Retina (tissue), 1 donor: ENCODE measurements at places on chromosomes 3 and 15.

DNA sequence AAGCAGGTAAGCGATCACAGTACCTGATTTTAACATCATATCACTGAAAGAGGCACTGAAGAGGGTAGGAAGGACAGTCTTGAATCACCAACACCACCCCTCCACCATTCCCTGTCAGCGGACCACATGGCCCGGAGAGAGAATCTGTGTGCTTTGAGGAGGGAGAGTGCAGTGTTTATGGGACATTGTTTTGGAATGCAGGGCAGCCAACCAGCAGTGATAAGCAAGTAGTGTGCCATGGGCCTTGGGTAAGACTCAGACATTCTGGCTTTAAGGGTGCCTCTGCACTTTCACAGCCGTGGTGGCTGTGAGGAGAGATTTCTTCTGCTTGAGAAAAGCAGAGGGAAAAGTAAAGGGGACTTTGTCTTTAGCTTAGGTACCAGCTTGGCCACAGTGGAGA is 46.4 kb downstream of the FAM81A start:
- DNase-seq, result no peak

DNA sequence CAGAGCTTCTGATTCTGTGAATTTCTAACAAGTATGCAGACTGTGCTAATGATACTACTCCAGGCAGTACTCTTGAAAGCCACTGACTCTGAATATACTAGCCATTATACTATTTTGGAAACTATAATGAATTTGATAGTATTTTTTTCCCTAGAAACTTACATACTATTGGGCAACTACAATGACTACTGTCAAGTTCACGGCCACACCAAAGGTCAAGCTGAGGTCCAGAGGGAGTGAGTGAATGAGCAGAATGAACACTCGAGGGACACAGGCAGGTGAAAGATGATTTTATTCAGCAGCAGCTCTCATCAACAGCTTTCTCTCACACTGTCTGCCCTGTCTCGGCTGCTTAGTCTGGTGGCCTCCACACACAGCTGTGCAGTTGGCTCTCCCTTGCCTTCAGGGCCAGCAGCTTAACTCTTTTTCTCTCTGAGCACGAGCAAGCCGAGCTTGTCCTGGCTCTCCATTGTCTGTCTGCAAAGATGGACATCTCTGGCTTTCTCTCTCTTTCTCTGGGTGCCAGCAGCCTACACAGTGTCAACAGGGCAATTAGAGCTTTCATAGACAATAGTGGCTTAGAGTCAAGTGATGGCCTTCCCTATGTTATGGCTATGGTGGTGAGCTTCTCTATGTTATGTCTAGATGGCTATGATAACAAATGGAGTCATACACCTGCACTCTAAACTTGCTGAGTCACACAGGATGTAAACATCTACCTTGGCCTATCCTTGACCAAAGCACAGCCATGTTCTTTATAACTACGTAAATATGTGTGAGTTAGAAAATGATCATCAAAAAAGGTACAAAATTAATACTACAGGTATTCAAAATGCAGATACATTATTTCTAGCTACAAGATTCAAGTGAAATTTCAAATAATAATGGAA is 362.4 kb downstream of the CGGBP1 start:
- no peak for DNase-seq

- peak; percentile 21 for DNase-seq
Observed at GRCh38 chr3:32018757-32019564, 37.4 kb downstream of the ZNF860 start.

GRCh38 chr3:71549951-71550350 is 33.6 kb downstream of the FOXP1 start:
- DNase-seq, result no peak

DNA sequence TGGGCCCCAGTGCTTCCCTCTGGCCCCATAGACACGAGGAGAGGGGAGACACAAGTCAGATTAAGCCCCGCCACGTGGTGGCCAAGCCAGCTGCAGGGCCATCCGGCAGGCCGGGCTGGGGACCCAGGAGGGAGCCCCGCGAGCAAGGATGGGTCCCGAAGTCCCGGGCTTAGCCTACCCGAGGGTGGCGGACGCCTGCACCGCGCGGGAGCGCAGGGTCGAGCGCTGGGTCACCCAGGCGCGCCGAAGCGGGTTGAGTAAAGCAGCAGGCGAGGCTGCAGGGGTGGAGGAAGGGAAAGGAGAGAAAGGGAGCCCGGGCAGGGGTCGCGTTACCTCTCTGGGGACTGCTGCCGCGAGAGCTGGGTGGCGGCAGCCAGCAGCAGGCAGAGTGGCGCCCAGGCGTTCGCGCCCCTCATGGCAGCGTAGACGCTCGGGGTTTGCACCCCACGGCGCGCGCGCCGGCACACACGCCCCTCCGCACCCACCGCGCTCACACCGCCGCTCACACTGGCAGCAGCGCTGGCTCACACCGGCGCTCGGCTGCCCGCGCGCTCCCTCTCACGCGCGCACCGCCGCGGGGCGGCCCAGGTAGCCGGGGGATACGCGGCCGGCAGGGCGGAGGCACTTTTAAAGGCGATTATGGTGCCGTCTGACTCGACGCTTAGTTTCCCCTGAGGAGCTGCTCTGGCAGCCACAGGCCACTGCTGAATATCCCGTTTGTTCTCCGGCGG is at the start of gene PCOLCE2:
Gene PCOLCE2 (minus strand): TSS at position 603 of the 731 bp plus-strand sequence. CDS start 187 bp downstream, at position 416.
- peak; percentile 88 for DNase-seq

- no peak for DNase-seq
Observed at GRCh38 chr15:66682865-66683264, 19.2 kb upstream of the SMAD6 start.

DNA sequence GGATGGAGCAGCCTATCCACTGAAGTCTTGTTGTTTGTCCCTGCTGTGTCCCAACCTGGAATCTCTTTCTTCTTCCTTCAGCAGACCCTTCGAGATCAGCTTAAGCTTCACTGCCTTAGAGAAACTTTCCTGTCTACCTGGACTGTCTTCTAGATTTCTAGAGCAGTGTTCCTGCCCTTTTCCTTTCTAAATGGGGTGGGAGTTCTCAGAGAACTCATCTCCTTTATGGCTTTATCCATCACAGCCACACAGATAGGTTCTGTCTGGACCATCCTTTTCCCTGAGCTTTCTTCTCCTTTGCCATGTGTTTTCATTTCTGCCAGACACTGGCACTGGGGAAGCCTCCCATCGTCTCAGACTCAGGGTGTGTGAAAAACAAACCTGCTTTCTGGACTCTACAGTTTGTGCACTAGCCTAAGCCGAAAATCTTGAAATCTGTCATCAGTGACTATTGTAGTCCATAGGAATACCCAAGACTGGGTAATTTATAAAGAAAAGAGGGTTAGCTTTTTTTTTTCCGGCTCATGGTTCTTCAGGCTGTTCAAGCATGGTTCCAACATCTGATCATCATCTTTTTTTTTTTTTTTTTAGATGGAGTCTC is 177.5 kb downstream of the PGPEP1L start:
- DNase-seq, result no peak

DNA sequence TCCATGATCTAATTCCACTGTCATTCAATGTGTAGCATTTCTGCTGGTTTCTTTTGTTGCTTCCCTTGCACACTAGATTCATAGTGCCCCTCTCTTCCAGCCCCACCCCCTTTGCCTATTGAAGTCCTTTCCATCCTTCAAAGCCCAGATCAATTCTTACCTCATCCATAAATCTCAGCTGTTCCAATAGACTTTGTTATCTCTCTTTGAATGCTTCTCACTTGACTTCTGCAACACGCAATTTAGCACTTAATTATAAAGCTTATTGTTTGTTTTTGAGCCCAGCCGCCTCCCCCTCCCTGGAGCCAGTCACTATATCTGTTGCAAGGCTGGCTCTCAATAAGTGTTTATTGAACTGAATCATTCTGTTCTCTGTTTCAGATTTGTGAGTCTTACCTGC is 174.6 kb upstream of the TBL1XR1 start:
- DNase-seq, result no peak

- DNase-seq, result no peak
Observed at GRCh38 chr15:83514584-83514983, 67.4 kb downstream of the SH3GL3 start.

GRCh38 chr3:52090933-52091468 is 34.6 kb upstream of the DUSP7 start:
- no peak for DNase-seq

- no peak for DNase-seq
Observed at GRCh38 chr3:82114589-82114988, 353.1 kb upstream of the GBE1 start.

- no peak for DNase-seq
Observed at GRCh38 chr15:96336108-96336595, 5.7 kb downstream of the NR2F2 start.

- no peak for DNase-seq
Observed at GRCh38 chr3:181855825-181856224, 144.1 kb downstream of the SOX2 start.

DNA sequence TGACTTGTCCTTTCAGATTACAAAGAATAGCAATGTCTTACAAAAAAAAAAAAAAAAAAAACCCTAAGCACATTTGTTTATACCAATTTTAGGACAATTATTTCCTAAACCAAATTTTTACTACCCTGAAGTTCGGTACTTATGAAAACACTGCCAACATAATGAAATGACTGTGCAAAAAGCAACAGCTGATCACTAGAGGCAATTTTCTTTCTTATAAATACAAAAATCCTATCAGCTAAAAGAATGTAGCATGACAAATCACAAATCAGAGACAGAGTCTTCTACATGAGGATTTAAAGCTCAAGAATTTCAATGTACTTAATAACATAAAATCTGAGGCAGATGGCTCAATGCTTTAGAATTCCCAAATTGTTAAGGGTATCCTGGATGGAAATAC is 191.8 kb downstream of the MAGI1 start:
- DNase-seq, result no peak

- no peak for DNase-seq
Observed at GRCh38 chr15:80710635-80711554, 15.8 kb downstream of the ABHD17C start.

DNA sequence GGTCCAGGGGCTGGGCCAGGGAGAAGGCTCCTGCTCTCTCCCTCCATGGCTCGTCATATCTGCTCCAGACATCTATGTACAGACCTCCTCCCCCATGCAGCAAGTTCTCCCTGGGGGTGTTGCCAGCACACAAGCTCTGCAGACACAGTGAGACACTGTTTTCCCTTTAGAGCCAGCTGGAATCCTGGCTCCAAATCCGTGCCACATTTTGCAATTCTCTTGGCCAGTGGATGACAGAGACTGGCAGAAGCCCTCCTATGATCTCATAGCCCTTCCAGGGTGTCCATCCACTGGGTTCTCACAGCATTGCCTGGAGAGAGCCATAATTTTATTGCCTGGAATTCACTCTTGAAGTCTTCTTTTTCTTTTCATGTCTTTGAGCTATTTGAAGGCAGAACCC is 203.9 kb downstream of the TLE3 start:
- peak; percentile 84 for DNase-seq

GRCh38 chr3:179074656-179075055 is 3.0 kb upstream of the ZMAT3 start:
- DNase-seq, result no peak

DNA sequence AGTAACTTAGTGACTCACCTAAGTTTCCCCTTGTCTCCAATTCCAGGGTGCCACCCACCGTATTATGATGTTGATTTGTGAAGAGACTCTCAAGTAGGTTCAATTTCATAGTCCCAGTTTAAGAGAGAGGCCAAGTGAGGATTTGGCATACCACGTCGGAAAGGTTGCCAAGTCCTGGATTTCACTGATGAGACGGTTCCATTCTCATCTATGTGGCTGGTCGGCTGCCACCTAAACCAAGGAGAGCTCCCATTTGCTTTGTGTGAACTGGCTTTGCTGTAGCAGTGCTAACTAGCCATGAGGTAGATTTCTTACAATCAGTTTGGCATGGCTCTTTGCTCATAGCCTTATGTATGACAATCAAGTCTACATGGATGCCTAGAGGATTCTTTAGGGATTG is 653.6 kb downstream of the NLGN1 start:
- DNase-seq, result no peak

- peak; percentile 82 for DNase-seq
Observed at GRCh38 chr3:165837058-165837525, at the start of gene BCHE. TSS of gene BCHE (minus strand) at chr3:165837423. CDS start at chr3:165831033, 6,390 bp downstream.

DNA sequence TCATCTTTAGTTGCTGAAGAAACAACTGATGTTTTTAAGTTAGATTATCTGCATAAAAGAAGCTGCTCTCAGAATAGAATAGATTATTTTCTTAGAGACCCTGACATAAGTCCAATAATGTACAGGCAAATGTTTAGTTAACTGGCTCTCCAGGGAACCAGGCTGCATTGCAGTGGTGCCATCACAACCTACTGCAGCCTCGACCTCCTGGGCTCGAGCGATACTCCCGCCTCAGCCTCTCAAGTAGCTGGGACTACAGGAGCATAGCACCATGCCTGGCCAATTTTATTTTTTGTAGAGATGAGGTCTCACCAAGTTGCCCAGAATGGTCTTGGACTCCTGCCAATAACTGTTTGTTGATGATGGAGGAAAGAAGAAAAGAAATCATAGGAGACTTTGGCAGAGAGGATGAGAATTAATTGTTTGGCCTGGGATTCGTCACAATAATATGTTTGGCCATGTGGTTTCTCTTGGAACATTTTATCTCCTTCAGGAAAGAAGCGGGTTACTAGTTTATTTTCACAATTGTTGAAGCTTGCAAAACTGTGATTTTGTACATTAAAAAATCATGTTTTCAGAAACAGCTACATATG is 429.2 kb downstream of the CADM2 start:
- no peak for DNase-seq

DNA sequence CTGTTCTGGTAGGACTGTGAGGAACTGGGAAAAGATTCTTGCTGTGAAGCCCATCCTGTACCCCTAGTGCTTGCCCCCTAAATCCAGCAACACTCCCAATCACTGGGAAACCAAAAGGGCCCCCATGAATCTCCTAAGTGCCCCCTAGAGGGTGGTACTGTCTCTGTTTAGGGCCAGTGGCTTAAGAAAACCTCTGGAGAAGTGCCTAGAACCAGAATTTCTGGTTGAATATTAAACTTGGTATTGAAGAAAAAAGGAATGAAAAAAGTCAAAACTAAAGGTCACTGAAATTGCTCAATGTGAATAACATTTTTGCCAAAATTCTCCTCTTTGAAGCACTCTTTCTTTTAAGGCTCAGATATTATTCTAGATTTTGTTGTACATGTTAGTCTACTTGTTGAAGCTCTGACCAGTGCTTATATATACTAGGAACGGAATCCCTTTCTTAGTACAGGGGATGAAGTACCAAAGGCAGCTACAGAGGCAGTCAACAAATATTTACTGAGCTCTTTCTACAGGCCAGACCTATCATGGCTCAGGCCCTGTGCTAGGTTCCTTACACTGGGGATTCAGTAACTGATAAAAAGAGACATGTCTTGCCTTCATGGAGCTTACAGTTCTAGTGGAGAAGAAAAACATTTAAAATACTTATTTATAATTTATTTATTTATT is 138.8 kb downstream of the MYLK start:
- no peak for DNase-seq
